ENCODE measurements at places on chromosomes 1 and 21. TPM values are rescaled to one million over a fixed set of nuclear protein-coding genes. Genes with fewer than 3 reads are reported as not detected.

- no peak for DNase-seq
Measured at GRCh38 chr1:94677714-94678113, 136.2 kb upstream of the F3 start.

- DNase-seq = no peak
Measured at GRCh38 chr1:230408971-230409370, 17.2 kb downstream of the PGBD5 start.

- no peak for DNase-seq
Measured at GRCh38 chr1:67188137-67188536, 21.9 kb downstream of the IL23R start.

DNA sequence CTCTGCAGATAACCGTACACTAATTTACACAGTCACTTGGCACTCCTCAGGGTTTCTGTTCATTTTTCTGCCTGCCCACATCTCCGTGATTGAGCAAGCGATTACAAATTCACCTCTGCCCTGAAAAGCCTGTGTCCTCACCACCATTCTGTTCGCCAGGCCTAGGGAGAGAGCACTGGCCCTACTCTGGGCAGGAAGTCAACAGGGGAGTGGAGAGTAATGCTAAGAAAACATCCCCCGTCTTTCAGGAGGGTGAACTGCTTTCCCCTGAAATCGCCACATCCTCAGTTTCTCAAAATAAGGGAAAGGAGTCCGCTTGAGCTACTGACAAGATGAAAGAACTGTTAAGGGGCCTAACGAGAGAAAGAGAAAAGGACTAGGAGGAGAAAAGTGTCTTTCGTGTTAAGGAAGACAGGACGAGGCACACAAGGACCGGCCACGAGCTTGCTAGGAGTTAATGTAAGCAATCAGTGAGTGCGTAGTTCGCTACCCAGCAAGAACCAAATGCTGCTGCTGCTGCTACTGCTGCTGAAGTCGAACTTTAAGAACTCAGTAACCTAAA, 632 bp downstream of the PEX19 start:
- no peak for DNase-seq

The PLA2G2A gene
- 376 TPM for total RNA-seq

- DNase-seq = no peak
Measured at GRCh38 chr1:18316764-18317163, 164.0 kb upstream of the KLHDC7A start.
